Fibroblast of the aortic adventitia (primary cell): ENCODE measurements at places on chromosomes 6 and 20. TPM values are rescaled to one million over a fixed set of nuclear protein-coding genes. Genes with fewer than 3 reads are reported as not detected.

GRCh38 chr6:28254121-28254519 lies 2.1 kb upstream of the ZKSCAN4 start:
- DNase-seq, result no peak

DNA sequence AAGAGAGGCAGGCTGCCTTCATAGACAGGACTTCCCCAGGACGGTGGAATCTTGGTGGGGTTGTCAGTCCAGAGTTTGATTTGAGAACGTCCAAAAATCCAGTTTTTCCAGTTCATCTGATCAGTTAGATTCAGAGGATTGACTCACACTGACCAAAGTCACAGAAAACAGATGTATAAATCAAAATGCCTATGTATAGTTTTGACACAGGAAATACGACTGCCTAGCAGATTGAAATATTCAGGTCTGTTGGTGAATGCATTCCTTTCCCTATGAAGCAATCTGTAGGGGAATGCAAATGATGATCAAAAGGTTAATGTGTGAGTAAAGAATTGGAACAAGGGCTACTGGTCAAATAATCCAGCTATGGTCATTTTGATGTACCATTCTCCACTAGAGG lies 29.7 kb upstream of the GFOD1 start:
- DNase-seq, result no peak

GRCh38 chr6:35400111-35400510 lies 52.0 kb upstream of the FANCE start:
- DNase-seq, result no peak

GRCh38 chr6:53527249-53527765 lies 17.6 kb downstream of the GCLC start:
- no peak for DNase-seq

GRCh38 chr20:59657459-59658046 lies 53.2 kb downstream of the PHACTR3 start:
- DNase-seq, result no peak

GRCh38 chr6:108171291-108171917 lies 5.6 kb downstream of the NR2E1 start:
- DNase-seq, result no peak

DNA sequence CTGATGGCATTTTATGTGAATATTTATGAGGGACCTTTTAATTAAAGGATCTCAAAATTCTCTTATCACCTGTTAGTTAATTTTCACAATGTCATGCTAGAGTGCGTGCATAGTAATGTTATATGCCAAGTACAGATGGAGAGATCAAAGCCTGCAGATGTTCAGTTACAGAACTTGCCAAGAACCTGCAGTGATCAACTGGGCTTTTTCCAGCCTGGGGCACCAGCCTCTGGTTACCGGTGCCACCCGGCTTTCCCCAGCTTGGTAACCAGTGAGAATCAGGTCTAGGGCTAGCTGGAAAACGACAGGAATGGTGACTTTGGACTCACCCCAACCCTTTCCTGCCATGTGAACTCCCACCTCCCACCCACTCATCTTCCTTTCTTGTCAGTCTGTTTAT lies 91.8 kb downstream of the CAP2 start:
- no peak for DNase-seq

DNA sequence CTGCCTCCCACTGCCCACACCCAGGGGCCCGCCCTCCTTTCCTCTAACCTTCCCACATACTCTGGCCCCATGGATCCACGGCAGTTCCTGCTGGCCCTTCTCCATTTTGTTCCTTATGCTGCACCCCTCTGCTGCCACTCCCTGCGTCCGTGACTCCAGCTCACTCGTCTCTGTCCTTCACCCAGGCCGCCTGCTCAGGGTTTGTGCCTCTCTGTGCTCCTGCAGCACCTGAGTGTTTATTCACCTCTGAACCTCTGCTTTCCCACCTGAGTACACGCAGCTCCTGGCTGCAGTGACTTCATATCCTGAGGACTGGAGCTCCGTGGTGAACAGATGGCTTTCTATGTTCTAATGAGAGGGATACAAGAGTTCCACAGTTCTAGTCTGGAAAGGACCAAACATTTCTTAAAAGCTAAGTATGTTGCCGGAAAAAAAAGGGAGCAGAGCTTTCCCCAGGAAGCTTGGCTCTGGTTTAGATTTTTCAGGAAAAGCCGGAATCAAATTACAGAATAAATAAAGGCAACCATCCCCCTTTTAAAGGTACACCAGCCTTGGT lies 1.5 kb upstream of the GNRH2 start:
- DNase-seq, result peak; percentile 46

DNA sequence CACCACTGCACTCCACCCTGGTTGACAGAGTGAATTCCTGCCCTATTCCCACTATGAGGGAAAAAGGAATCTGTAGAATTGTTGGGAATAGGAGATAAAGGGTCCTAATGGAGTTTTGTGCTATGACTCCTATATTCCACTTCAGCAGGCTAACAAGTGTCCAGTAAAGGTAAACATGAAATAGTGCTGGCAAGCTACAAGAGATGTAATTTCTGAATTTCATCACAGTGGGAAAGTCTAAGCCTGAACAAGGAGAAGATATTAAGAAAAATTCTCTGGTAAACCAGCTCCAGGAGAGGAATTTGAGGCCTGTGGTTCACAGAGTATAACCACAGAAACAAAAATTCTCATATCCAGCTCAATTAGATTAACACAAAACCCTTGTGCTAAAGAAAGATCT lies 10.3 kb upstream of the C6orf58 start:
- no peak for DNase-seq

- DNase-seq, result no peak
Measured at GRCh38 chr6:95882371-95882770, 133.4 kb upstream of the FUT9 start.

DNA sequence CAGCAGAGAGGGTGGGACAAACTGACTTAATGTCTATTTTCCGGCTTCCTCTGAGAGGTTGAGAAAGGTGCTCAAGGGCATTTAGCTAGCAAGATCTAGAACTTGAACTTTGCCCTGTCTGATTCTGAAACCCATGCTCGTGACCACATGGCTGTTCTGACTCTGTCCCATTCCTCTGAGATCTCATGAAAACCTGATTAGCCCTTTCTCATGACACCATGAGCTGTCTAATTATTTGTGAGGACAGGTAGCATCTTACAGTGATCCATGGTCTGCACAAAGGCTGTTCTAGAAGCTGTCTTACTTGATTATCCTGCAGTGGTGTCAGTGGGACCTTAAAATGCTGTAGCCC lies 89.6 kb upstream of the TOX2 start:
- DNase-seq, result no peak

DNA sequence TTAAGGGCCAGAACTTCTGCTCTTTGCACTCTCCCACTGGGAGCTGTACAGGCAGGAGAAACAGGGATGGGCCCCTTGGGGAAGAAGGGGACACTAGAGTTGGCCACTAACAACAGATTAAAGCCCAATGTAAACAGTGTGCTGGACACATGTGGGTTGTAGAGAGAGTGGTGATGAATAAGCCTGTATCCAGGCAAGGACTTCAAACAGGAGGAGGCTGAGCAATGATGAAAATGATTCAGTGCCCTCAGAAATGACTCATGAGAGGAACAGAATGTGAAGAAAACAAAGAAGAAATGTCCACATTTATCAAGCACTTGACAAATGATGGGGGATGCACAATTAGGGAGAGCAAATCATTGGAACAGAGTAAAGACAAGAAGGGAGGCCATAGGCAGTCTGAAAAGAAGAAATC lies 242.3 kb downstream of the TBX18 start:
- DNase-seq, result peak; percentile 91

GRCh38 chr6:142218446-142218845 lies 71.4 kb downstream of the VTA1 start:
- no peak for DNase-seq

DNA sequence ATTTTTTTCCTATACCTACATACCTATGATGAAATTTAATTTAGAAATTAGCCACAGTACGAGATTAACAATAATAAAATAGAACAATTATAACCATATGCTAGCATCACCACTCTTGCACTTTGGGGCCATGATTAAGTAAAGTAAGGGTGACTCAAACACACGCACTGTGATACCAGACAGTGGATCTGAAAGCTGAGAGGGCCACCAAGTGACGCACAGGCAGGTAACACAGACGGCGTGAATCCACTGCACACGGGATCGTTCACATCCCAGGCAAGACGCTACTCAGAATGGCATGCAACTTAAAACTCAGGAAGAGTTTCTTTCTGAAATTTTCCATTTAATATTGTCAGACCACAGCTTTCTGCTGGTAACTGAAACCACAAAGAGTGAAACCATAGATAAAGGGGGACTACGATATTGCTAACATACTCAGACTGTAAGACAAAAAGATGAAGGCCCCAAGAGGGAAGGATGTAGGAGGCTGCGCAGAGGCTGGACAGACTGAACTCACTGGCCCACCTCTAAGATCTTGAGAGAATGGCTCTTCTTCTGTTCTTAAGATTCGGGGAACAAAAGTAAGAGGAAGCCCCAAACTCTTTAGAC lies 17.9 kb downstream of the RRBP1 start:
- peak; percentile 30 for DNase-seq

- DNase-seq, result no peak
Measured at GRCh38 chr6:98530732-98531131, 303.6 kb upstream of the POU3F2 start.

- no peak for DNase-seq
Measured at GRCh38 chr6:11918739-11919605, 93.1 kb upstream of the HIVEP1 start.

DNA sequence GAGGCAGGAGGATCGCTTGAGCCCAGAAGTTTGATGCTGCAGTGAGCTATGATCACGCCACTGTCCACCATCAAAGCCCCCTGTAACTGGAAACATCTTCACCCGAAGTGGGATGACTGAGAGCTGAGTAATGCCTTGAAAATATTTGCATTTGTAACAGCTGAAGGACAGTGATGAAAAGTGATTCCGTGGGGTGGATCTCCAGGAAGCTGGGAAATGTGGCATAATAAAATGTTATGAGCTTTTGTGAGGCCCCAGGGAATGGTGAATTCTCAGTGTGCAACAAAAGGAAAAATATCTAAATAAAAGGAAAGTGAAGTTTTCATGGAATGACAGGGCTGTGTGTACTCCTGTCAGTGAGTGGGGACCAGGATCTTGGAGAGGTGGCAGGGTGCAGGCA lies 92.0 kb downstream of the JAG1 start:
- no peak for DNase-seq

GRCh38 chr6:549906-550305 lies 107.0 kb downstream of the HUS1B start:
- DNase-seq, result no peak

DNA sequence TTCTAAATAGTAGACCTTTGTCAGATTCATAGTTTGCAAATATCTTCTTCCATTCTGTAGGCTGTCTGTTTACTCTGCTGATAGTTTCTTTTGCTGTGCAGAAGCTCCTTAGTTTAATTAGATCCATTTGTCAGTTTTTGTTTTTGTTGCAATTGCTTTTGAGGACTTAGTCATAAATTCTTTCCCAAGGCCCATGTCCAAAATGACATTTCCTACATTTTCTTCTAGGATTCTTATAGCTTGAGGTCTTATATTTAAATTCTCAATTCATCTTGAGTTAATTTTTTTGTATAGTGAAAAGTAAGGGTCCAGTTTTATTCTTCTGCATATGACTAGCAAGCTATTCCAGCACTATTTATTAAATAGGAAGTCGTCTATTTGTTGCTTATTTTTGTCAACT lies 287.0 kb downstream of the PACRG start:
- DNase-seq, result no peak

- DNase-seq, result no peak
Measured at GRCh38 chr6:87075168-87075567, 19.7 kb downstream of the CGA start.

- DNase-seq, result no peak
Measured at GRCh38 chr20:42678895-42679294, 510.8 kb downstream of the PTPRT start.

The RGS17 gene
- total RNA-seq, result 7.8 and 38.1 TPM in 2 replicates

The BMP2 gene
- total RNA-seq, result 10.6 and 12.3 TPM in 2 replicates

The SLC35D3 gene
- not detected in 2 replicates for total RNA-seq

The CPNE5 gene
- total RNA-seq, result 0.16 and 0.18 TPM in 2 replicates

The TBXT gene
- not detected in 2 replicates for total RNA-seq

The BACH2 gene
- total RNA-seq, result 0.27 and 0.65 TPM in 2 replicates

The SNX21 gene
- total RNA-seq, result 88.8 and 90.7 TPM in 2 replicates

The SLC16A10 gene
- not detected in 2 replicates for total RNA-seq

The COL9A1 gene
- total RNA-seq, result not detected in 2 replicates
